ENCODE measurements at places on chromosomes 6 and 20. TPM values are rescaled to one million over a fixed set of nuclear protein-coding genes. Genes with fewer than 3 reads are reported as not detected.

DNA sequence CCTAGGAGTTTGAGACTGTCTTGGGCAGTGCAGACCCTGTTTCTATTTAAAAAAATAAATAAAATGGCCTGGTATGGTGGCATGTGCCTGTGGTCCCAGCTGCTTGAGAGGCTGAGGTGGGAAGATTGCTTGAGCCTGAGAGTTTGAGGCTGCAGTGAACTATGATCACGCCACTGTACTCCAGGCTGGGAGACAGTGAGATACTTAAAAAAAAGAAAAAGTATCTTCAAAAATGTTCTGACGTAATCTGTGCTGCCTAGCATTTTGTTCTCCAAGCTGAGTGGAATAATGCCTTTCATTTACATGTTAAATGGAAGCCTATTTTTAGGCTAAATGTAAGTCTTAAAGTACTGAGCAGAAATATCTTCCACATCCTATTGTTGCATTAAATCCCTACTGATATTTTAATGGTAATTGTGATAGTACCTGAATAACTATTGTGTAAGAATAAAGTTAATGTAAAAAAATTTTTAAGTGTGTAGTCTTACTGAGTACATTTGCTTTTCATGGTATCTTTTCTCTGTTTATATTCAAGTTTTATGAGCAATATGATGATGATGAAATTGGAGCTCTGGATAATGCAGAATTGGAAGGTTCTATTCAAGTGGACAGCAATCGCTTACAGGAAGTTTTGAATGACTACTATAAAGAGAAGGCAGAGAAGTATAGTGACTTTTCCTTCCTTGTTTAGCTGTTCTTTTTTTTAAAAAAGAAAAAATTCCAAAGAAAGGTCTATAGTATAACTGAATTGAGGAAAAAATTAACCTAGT lies 4.2 kb upstream of the ZC2HC1B start:
- H3K36me3 ChIP-seq = peaks cover 90% of the 10 kb centered on the region
- H3K4me1 ChIP-seq = no peaks in the 10 kb centered on the region
- DNase-seq = no peak

The EEF1E1 gene
- total RNA-seq = 25.3 TPM

DNA sequence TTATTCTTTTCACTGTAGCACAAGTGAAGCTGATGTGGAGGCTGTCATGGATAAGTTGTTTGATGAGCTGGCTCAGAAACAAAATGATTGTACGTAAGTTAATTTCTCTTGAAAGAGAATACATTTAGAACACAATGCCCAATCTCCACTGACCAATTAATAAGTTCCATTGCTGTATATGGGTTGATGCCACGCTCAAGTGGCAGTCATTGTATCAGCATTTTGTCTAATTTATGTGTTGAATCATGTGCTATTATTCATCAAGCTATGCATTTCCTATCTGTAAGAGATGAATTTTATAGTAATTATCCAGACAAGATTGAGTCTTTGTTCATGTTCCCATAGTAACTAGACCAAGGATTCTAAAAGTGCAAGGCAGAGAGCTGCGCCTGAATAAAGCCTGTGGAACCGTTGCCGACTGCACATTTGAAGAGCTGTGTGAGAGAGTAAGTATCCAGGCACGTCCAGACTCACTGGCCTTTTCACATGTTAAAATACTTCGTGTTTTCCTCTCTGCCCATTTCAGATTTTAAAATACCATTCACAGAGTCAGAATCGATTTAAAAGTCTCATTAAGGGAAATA lies 83.8 kb upstream of the FOXO3 start:
- H3K27ac ChIP-seq = no peak overlapping the region
- no peaks in the 10 kb centered on the region for H3K4me1 ChIP-seq
- no peak overlapping the region for H3K4me3 ChIP-seq
- no peaks in the 10 kb centered on the region for H3K36me3 ChIP-seq

DNA sequence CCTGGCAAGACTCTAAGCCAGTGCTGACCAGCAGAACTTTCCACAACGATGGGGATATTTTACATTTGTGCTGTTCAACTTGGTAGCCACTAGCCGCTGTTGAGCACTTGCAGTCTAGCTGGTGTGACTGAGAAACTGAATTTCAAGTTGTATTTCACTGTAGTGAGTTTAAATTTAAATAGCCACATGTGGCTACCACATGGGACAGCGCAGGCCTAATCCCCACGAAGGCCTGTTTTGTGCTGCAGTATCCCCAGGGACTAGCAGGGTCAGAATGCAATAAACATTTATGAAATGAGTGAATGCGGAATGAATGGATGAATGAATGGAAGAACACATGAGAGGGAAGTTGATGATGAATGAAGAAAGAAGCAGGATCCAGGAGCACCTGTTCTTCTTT lies 115.8 kb downstream of the TRERF1 start:
- no peak overlapping the region for H3K4me3 ChIP-seq
- no peak overlapping the region for H3K27ac ChIP-seq
- H3K27me3 ChIP-seq = no peaks in the 10 kb centered on the region

The CLDN20 gene
- not detected for total RNA-seq

DNA sequence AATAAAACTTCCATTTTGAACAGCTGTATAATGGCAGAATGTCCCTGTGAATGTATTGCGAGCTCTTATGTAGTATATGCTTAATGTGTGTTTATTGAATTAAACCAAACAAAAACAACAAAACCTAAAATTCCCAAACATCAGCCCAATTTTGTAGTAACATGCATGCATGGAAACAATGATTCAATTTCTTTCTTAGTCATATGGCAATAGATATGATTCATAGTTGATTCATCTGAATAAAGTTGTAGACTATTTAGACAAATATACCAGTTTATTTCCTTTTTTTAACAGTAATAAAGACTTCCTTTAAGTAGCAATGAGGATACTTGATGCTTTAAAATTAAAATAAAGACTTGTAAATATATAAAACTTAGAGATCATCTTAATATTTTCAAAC lies 670.6 kb downstream of the CD109 start:
- H3K4me1 ChIP-seq = peaks cover 17% of the 10 kb centered on the region
- H3K27me3 ChIP-seq = no peaks in the 10 kb centered on the region
- no peak overlapping the region for H3K4me3 ChIP-seq
- no peaks in the 10 kb centered on the region for H3K36me3 ChIP-seq
- H3K27ac ChIP-seq = peak overlapping the region; percentile 3

GRCh38 chr6:121285041-121285440 lies 49.2 kb downstream of the TBC1D32 start:
- H3K36me3 ChIP-seq = no peaks in the 10 kb centered on the region
- H3K4me3 ChIP-seq = no peak overlapping the region

The SPATS1 gene
- not detected for total RNA-seq

- no peak for DNase-seq
- H3K4me3 ChIP-seq = no peak overlapping the region
- H3K27me3 ChIP-seq = no peaks in the 10 kb centered on the region
- H3K36me3 ChIP-seq = no peaks in the 10 kb centered on the region
- no peak overlapping the region for H3K27ac ChIP-seq
- no peaks in the 10 kb centered on the region for H3K4me1 ChIP-seq
Observed at GRCh38 chr20:38789503-38790199, 15.8 kb upstream of the PPP1R16B start.

DNA sequence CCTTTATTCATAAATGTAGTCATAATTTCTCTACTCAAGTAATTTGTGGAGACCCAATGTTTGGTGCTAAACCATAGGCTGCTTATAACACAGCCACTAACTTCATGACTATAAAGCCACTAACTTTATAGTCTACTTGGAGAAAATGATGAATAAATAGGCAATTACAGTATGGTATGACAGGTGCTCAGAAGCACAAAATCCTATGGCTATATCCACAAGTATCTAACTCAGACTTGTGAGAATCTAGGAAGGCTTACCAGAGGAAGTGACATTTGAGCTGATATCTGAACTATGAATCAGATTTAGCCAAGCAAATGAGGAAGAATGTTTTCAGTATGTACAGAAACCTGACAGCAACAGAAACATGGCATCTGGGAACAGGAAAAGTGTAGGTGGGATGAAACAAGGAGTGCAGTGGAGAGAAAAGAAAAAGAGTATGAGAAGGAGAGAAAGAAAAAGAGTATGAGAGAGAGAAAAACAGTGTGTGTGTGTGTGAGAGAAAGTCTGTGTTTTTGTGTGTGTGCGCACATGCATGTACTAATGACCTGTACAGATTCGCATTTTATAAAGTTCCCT lies 59.9 kb downstream of the REV3L start:
- H3K27me3 ChIP-seq = no peaks in the 10 kb centered on the region
- DNase-seq = no peak
- no peaks in the 10 kb centered on the region for H3K36me3 ChIP-seq

DNA sequence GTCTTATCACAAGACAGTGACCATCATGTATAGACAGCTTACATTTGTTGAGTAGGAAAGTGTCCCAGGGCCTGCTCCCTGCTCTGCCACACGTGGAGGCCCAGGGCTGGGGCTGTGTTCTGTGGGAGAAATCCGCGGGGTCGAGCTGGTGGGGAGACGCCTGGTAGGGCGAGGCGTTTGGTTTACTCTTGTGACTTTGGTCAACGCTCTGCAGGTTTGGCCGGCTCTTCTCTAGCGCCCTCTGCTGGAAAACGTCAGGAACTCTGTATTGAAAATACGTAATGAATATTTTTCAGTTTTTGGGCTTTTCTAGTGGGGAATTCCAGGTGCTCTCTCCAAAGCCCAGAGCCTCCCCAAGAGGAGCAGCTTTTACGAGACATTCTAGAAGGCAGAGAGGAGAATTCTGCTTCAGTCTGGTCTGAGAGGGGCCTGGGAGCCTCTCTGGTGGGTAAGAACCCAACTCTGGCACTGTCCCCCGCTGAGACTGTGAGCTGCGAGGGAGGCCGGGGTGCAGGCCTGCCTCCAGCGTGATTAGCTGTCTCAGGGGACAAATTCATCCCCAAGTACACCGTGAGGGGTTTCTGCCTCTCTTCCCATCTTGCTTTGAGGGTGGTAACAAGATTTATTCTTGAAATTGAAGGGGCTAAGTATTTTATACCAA lies 112.6 kb upstream of the RALGAPA2 start:
- H3K4me1 ChIP-seq = no peaks in the 10 kb centered on the region
- no peak for DNase-seq
- H3K4me3 ChIP-seq = no peak overlapping the region
- no peaks in the 10 kb centered on the region for H3K27me3 ChIP-seq
- no peak overlapping the region for H3K27ac ChIP-seq
- H3K36me3 ChIP-seq = no peaks in the 10 kb centered on the region

GRCh38 chr6:11585426-11586016 lies 48.0 kb downstream of the TMEM170B start:
- peaks cover 28% of the 10 kb centered on the region for H3K4me1 ChIP-seq
- H3K36me3 ChIP-seq = no peaks in the 10 kb centered on the region
- H3K4me3 ChIP-seq = no peak overlapping the region
- peak overlapping the region; percentile 89 for H3K27ac ChIP-seq
- no peaks in the 10 kb centered on the region for H3K27me3 ChIP-seq

The CCN6 gene
- total RNA-seq = 6.8 TPM

- no peaks in the 10 kb centered on the region for H3K27me3 ChIP-seq
- H3K4me1 ChIP-seq = no peaks in the 10 kb centered on the region
- no peak overlapping the region for H3K27ac ChIP-seq
- no peak overlapping the region for H3K4me3 ChIP-seq
Observed at GRCh38 chr6:31922942-31923341, 4.6 kb upstream of the C2 start.

GRCh38 chr6:32903952-32904351 lies 36.9 kb downstream of the HLA-DMB start:
- no peaks in the 10 kb centered on the region for H3K27me3 ChIP-seq
- DNase-seq = no peak
- no peak overlapping the region for H3K27ac ChIP-seq
- no peaks in the 10 kb centered on the region for H3K36me3 ChIP-seq
